ENCODE measurements at places on chromosomes 13 and 19.

- no peak for DNase-seq
Measured at GRCh38 chr19:3515891-3516422, 9.8 kb downstream of the FZR1 start.

- no peak for DNase-seq
Measured at GRCh38 chr13:99390601-99391000, 83.4 kb upstream of the GPR183 start.

GRCh38 chr13:99572131-99572530, 70.9 kb downstream of the TM9SF2 start:
- DNase-seq = no peak

GRCh38 chr19:42596391-42597072, 1.8 kb upstream of the CEACAM8 start:
- no peak for DNase-seq

- no peak for DNase-seq
Measured at GRCh38 chr19:30065680-30066606, 123.9 kb downstream of the URI1 start.

- DNase-seq = no peak
Measured at GRCh38 chr13:28447989-28448388, 46.9 kb downstream of the FLT1 start.

GRCh38 chr19:13864667-13865570, 12.0 kb upstream of the NANOS3 start:
- DNase-seq = no peak

- DNase-seq = no peak
Measured at GRCh38 chr19:33394723-33395560, 21.4 kb downstream of the CEBPG start.

DNA sequence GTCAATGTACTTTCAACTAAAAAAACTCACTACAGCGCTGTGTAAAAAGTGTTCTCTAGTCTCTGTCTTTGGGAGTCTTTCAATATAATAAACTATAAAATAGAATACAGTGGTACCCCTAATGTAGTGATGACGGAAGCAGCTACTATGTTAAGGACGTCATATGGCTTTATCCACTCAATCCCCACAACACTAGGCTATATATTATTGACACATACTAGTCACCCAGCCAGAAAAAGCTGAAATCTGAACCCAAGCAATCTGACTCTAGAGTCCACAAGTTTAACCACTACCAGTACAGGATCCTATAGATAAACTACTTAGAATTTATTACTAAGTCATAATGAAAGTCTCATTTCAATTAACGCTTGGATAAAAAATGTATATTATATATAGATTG, 48.3 kb downstream of the ELF1 start:
- no peak for DNase-seq

DNA sequence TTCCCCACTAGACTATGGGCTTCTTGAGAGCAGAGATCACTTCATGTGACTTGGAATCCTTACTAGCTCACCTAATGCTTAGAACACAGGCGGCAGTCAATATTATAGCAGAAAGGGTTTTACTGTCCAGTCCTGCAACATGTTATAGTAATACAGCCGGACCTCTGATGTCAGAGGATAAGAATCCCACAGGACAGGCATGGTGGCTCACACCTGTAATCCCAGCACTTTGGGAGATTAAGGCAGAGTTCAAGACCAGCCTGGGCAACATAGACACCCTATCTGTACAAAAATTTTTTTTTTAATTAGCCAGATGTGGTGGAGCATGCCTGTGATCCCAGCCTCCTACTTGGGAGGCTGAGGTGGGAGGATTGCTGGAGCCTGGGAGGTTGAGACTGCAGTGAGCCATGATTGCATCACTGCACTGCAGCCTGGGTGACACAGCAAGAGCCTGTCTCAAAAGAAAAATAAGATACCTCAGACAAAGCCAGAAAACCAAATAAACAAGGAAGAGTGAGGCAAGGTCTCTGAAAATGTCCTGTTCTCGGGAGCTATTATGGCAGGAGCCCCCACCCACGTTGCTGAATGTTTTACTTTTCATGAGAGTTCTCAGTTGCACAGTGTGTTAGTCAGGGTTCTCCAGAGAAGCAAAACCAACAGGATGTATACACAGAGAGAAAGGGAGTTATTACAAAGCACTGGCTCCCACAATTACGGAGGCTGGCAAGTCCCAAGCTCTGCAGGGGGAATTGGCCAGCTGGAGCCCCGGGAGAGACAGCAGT, 100.8 kb downstream of the UBL3 start:
- no peak for DNase-seq

DNA sequence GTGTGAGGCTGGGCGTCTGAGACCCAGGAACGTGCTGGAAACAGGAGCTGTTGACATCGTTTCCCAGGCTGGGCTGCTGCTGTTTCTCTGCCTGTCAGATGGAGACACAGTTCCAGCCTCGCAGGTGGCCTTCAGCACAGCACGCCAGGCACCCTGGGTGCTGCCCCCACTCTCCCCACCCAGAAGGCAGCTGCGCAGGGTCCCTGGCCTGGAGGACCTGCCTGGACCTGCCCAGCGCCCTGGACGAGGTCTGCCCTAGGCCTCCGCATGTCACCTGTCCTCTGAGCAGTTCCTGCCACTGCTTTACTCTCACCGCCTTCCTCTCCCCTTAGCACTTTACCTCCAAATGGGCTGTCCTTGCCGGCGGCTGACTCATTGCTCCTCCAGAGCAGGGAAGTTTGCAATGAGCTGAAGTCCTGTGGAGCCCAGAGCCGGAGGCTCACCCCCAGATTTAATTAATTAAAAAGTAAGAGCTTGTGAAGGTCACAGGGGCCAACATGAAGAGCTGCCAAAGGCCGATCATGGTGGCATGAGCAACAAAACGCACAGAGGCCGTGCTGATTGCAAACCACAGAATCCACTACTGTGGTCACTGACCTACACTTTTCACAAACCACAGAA, 32.2 kb downstream of the C13orf46 start:
- DNase-seq = no peak

GRCh38 chr13:24625870-24626849, 54.0 kb upstream of the ATP12A start:
- no peak for DNase-seq

GRCh38 chr19:50417111-50418081, 1.3 kb upstream of the SPIB start:
- DNase-seq = no peak

GRCh38 chr19:43575156-43575950, at the start of the genes PINLYP and XRCC1:
TSS of gene PINLYP (plus strand) at chr19:43575801. CDS start at chr19:43577192, 1,391 bp downstream.
TSS of gene XRCC1 (minus strand) at chr19:43575527. CDS start at chr19:43575458, 69 bp downstream.
- DNase-seq = peak; percentile 98

DNA sequence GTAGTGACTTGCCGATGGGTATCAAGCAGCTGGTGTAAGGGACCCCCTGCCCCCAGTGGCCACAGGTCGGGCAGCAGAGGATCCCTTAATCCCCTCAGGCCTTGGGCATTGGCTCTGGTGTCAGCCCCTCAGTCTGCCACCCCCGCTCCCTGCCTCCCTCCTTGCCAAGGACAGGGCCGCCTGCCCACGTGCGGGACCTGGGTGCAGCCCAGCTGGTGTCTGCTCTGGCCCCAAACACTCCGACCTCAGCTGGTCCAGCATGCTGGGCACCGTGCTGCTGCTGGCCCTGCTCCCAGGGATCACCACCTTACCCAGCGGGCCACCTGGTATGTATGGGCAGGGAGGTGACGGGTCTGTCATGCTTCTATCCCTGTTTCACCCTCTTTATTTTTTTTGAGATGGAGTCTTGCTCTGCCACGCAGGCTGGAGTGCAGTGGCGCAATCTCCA, at the start of gene TGFBR3L:
TGFBR3L (plus strand) TSS at position 233 of the 448 bp plus-strand sequence.
- DNase-seq = no peak

GRCh38 chr19:3420244-3420755, 53.9 kb downstream of the NFIC start:
- DNase-seq = no peak

GRCh38 chr19:7280940-7281666, 13.1 kb downstream of the INSR start:
- DNase-seq = no peak

DNA sequence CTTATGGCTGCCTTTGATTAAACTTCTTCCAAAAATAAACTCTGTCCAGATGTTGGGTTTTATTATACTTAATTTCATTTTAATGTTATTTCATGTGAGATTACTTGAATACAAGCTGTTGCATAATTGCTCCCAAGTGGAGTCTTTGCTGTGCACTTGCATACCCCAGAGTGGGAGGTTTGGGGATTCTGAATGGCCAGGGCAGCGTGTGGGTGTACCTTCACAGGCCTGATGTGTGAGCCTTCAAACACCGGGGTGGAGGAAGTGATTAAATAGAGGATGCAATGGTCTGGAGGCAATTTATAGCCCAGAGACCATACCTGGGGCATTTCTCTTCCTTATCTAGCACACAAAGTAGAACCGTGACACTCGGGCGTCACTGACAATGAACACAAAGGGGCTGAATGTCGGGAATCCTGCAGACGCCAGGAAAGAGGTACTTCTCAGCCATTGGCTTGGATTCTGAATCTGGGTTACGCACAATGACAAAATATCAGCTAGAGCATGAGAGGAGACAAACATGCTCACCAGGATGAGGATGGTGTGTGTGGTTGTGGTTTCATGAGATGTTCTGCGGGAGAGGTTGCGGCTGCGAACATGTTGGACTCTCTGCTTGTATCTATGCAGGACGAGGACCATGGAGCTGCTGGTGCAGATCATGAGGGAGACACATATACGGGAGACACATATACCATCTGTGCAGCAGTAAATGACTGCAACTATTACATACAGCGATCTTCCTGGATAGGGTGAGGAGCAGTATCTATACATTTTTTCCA, 7.1 kb upstream of the LILRA5 start:
- DNase-seq = no peak

- no peak for DNase-seq
Measured at GRCh38 chr13:90793261-90793820, 554.1 kb upstream of the MIR17HG start.

DNA sequence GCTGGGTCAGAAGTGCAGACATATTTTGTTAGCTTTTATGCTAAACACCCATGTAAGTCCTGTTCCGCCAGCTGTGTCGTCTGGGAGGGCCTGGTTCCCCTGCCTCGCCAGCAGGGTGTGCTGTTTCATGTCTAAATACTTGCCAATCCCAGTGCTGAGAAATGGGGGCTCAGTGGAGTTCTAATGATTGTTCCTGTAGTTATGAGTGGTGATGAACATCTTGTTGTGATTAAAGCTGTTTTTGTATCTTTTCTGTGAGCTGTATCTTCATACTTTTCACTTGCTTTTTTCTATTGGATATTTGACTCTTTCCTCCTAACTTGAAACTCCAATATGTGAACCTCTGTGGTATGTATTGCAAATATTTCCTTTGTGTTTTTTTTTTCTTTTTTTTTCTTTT, 32.7 kb downstream of the KDM4B start:
- no peak for DNase-seq

DNA sequence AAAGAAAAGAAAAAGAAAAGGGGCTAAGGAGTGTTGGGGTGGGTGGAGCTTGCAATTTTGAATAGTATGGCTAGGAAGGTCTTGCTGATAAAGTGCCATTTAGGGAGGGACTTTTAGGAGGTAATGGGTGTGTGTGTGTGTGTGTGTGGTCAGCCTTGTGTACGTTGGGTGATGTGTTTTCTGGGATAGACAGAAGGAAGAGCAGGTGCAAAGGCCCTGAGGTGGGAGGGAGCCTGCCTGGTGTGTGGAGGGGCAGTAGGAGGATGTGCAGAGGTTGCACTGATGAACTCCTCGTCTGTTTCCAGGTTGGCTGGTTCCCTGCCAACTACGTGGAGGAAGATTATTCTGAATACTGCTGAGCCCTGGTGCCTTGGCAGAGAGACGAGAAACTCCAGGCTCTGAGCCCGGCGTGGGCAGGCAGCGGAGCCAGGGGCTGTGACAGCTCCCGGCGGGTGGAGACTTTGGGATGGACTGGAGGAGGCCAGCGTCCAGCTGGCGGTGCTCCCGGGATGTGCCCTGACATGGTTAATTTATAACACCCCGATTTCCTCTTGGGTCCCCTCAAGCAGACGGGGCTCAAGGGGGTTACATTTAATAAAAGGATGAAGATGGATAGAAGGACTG, 30.5 kb upstream of the ADGRE1 start:
- DNase-seq = peak; percentile 78

DNA sequence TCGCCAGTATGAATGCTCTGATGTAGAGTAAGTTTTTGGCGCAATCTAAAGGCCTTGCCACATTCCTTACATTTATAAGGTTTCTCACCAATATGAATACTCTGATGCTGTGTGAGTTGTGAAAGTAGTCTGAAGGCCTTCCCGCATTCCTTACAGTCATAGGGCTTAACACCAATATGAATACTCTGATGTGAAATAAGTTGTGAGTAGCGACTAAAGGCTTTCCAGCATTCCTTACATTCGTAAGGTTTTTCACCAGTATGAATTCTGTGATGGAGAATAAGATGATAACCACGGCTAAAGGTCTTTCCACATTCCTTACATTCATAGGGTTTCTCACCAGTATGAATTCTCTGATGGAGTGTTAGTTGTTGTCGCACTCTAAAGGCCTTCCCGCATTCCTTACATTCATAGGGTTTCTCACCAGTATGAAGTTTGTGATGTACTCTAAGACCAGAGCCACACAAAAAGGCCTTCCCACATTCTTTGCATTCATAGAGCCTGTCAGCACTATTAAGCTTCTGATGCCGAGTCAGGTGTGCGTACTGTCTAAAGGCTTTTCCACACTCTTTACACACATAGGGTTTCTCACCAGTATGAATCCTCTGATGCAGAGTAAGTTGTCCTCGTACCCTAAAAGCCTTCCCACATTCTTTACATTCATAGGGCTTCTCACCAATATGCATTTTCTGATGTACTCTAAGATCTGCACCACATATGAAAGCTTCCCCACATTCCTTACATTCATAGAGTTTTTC, 14.1 kb upstream of the ZFP14 start:
- no peak for DNase-seq

DNA sequence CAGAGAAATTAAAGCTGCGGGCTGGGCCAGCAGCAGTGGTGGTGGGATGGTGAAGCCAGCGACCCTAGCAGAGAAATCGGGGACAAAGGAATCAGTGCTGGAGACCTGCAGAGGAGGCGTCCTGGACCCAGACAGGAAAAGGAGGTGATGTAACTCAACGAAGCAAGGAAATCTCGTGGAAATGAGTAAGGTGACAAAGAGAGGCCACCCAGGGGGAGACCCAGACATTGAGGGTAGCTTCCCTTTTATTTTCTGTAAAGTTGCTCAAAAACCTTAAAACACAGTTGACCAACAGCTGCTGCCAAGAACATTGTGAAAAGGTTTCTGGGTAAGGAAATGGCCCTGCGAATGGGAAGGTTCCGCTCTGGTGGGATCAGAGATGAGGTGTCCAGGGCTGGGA, 13.3 kb upstream of the RETN start:
- DNase-seq = no peak

- DNase-seq = no peak
Measured at GRCh38 chr13:101707659-101708058, 255.2 kb downstream of the ITGBL1 start.

GRCh38 chr19:28456708-28457320, 756.1 kb downstream of the UQCRFS1 start:
- no peak for DNase-seq

GRCh38 chr19:31271306-31271911, 77.8 kb downstream of the TSHZ3 start:
- DNase-seq = no peak

DNA sequence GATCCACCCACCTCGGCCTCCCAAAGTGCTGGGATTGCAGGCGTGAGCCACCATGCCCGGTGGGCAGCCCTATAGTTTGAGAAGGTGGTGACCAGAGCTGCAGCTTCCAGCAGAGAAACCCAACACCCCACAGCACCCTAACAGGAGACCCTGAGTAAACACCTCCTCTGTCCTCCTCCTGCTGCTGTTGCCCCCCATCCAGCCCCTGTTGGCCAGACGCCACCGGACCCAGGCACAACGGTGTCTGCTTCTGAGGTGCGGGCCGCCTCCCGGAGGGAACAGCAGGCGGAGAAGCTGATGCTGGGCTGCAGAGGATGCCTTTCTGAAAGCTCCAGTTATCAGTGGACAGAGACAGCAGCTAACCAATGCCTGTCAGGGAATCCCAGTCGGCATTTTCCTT, 175.5 kb downstream of the COL4A1 start:
- DNase-seq = no peak

All from anterior cingulate cortex (tissue), 58 donors.